Activated CD8-positive, alpha-beta memory T cell treated with anti-CD3 and anti-CD28 coated beads, Interleukin-2, amount 50 U/mL, for 48 hours (primary cell): ENCODE measurements at places on chromosomes 1 and 21.

DNA sequence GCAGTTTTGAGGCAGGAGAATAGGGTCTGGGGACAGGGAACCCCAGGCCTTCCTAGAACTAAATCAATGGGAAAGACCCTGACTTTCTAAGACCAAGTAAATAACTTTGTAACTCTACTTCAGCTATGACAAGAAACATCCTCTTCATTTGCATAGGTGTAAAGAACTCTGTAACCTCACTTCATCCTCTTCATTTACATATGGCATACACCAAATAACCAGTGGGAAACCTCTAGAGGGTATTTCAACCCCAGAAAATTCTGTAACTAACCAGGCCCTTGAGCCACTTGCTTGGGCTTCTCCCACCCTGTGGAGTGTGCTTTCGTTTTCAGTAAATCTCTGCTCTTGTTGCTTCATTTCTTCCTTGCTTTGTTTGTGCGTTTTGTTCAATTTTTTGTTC lies 495.6 kb downstream of the SIPA1L2 start:
- no peak for DNase-seq

GRCh38 chr1:160819186-160819585 lies 23.2 kb downstream of the LY9 start:
- DNase-seq, result no peak

GRCh38 chr21:41878831-41879189 lies 334 bp downstream of the PRDM15 start:
- peak; percentile 85 for DNase-seq

- DNase-seq, result no peak
Measured at GRCh38 chr21:16159213-16159970, 429.6 kb downstream of the USP25 start.

DNA sequence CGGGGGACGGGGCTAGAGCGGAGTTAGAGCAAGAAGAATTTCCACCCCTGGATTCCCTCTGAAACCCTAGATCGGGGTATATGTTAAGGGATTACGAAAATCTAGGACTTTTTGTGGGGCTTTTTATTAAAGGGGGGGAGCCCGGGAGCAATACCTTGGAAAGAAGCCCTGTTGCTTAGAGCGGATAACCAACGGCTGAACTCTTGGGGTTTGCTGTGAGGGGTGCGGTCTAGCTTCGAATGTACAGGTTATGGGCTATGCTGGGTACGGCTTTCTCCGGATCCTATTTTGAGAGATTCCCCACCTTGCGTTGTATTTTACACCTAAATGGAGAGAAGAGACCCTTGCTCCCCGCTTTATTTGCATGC lies 626 bp downstream of the DYRK3 start:
- no peak for DNase-seq

- DNase-seq, result peak; percentile 61
Measured at GRCh38 chr1:183227422-183228346, 41.6 kb downstream of the LAMC2 start.

GRCh38 chr1:113073479-113073950 lies 517 bp downstream of the LRIG2 start:
- DNase-seq, result no peak

DNA sequence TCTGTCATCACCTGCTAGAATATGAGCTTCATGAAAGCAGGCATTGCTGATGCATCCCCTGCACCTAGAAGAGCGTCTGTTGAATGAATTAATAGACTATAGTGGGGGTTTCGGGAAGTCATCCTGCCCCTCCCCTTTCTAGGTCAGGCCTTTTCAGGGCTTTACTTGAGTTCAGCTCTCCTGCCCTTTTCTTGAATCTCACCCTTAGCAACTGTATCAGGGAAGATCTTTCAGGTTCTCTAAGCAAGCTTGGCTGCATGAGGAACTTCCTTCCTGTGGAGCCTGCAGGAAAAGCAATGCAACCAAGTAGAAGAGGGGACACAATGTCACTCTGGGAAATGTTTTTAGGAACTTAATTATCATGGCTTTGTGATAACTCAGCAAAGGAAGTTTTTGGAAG lies 27.2 kb upstream of the KIAA0040 start:
- no peak for DNase-seq

- DNase-seq, result no peak
Measured at GRCh38 chr1:55926906-55927471, 652.4 kb downstream of the PLPP3 start.

DNA sequence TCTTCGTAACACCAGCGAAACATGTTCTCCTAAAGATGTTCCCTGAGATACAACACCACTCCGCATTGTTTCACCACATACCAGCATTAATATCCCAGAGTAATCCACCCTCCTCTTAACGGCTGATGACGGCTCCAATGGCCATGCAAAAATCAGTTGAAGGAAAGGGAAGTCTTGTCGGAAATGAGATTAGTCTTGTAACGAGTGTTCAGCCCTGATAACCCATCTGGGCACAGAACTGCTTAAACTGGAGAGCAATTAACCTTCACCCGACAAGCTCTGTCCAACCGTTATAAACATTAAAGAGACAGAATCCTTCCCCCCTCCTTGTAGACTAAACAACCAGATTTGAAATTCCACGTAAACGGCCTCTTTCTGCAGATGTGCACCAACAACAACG lies 21.9 kb downstream of the ERG start:
- no peak for DNase-seq

DNA sequence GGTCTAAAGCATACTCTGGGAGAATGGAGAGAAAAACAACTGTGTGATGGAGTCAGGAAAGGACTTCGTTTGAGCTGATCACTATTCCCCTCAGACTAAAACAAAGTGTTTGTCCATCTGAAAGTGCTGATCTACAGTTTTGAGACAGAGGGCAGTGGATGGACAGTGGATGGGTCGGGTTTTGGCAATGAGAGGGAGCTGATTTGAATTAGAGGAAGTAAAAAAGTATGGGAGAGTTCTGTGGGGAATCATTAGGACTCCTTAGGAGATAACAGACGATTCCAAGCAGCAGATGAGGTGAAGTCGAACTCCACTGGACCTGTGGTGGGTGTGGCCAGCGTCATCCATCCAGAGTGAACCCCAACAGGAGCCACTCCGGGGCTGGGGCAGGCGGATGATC lies 62.3 kb downstream of the PTGS2 start:
- DNase-seq, result no peak

GRCh38 chr1:119347858-119348257 lies 20.7 kb upstream of the HAO2 start:
- no peak for DNase-seq

GRCh38 chr1:240414237-240414636 lies 197.7 kb downstream of the GREM2 start:
- no peak for DNase-seq

- no peak for DNase-seq
Measured at GRCh38 chr1:164629971-164630370, 71.0 kb downstream of the PBX1 start.

DNA sequence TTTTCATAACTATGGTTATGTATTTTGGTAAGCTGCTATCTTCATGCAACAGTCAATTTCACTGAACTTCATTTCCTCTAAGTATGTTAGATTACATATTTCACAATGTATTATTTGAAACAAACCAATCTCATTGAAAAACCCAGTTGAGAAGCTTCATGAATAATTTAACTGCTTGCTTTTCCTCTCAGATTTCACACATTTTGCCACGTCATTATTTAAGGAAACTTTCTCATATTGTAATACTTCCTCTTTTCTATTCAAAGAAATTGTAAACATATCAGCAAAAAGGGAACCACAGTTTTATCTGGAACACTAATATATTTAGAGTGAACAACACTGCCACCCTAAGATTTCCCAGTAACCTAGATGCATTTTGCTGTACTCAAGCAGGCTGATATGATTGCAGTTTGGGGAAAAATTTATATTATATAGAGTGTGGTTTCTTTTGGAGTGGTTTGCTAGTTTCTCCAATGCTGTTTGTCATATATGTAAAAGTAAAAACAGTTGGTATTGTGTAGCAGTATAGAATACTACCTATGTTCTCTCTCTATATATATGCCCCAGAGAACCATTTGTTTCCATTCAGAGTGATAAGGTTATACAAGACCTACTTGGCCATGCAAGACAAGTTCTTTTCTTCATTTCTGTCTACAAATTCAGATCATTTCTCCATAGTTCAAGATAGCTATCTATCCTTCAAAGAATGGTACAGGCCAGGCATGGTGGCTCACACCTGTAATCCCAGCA lies 28.4 kb upstream of the AHCTF1 start:
- DNase-seq, result no peak

DNA sequence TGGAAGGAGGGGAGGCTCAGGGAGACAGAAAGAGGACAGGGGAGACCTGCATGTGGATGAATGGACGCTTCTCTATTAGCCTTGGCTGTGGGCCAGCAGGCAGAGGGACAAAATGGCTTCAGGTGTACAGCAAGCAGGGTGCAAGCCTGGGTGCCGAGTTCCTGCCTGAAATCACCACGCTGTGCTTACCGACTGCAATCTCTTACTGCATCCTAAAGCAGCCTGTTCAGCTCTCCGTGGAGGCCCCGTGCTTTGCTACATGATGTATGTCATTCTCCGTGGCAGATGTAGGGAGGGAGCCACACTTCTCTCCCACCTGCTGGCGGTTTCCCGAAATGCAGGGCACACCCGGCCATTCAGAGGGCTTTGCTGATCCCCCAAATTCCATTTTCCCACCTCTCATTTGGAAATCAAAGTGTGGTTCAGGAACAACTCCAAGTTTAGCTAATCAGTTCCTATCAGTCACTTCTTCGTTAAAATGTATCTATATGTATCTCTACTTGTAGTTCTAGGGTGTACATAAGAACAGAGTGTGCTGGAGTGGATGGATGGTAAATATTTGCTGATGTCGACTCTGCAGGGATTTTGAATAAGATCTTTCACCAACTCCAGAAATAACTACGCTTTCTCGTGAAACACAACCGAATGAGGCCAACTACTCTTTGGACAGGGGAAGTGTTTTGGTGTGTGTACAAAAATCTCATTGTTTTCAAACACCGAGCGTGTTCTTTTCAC lies 122.3 kb upstream of the BACE2 start:
- DNase-seq, result no peak

DNA sequence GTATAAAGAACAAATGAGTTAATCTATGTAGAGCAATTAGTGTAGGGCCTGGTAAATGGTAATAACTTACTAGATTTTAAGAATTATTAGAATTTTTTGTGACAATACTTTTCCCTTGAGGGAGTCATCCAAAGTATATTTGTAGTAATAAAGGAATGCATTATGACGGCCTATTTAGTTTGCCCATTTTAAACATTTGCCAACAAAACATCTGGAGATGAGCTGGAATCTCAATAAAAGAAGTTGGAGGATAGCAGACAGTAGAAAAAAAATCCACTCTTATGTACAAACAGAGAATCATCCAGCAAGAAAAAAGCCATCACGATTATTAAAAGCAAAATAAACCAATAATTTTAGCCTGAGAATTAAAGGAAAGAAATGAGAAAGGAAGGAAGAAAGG lies 567.3 kb upstream of the ADAMTS5 start:
- no peak for DNase-seq

- DNase-seq, result no peak
Measured at GRCh38 chr1:20660847-20661206, 342 bp downstream of the DDOST start.

- DNase-seq, result no peak
Measured at GRCh38 chr1:56461158-56462127, 117.9 kb downstream of the PLPP3 start.

- no peak for DNase-seq
Measured at GRCh38 chr1:229410692-229411433, 23.0 kb downstream of the ACTA1 start.

GRCh38 chr1:3778590-3779264 lies 6.2 kb downstream of the SMIM1 start:
- no peak for DNase-seq

DNA sequence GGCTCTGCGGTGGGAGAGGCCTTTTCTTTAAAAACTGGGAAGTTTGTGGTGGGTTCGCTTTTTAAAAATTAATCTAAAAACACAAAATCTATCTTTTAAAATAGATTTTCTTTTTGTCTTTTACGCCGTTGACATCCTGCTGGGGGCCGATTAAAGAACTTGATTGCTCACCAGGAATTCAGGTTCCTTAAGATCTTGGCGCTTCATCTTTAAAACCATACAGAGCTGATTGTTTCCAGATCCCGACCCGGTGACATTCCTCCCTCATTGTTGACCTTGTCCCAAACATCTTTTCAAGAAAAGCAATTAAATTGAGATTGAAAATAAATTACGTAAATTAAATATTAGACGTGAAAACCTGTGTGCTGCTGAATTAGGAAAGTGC lies 546 bp upstream of the ZNF697 start:
- no peak for DNase-seq

DNA sequence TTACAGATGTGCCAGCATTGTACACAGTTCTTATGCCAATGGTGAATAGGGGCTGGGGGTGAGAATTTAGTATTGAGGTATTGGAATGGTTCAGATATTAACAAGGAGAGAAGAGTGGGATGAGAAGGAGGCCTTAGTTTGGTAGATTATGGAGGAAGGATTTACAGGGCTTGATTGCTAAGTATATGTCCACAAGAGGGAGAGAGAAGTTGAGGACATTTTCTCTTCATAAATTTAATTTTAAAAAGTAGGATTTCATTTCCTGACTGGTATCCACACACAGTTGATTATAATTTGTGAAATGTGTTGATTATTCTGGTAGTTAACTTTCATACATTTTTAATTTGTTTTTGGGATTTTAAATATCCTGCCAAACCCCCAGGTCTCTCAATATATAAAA lies 213.0 kb downstream of the ADGRL2 start:
- DNase-seq, result no peak

GRCh38 chr1:214146523-214146922 lies 134.4 kb upstream of the SMYD2 start:
- DNase-seq, result no peak

GRCh38 chr1:158179301-158180041 lies 1.2 kb upstream of the CD1D start:
- no peak for DNase-seq

DNA sequence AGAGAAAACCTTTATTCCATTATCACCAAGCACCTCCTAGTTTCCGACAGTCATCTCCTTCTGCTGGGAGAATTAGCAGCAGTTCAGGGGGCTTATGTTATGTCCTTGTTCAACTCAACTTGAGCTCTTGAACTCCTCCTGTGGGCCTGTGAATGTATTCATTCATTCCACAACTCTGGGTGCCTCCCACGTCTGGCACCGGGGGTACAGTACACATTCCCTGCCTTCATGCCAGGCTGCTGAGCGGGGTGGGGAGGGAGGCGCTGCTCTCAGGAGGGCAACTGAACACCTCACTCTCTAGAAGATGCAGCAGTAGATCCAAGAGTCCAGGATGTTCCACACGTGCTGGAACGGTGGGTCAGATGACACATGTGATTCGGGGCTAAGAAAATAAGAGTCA lies 4.3 kb upstream of the MX2 start:
- DNase-seq, result no peak

DNA sequence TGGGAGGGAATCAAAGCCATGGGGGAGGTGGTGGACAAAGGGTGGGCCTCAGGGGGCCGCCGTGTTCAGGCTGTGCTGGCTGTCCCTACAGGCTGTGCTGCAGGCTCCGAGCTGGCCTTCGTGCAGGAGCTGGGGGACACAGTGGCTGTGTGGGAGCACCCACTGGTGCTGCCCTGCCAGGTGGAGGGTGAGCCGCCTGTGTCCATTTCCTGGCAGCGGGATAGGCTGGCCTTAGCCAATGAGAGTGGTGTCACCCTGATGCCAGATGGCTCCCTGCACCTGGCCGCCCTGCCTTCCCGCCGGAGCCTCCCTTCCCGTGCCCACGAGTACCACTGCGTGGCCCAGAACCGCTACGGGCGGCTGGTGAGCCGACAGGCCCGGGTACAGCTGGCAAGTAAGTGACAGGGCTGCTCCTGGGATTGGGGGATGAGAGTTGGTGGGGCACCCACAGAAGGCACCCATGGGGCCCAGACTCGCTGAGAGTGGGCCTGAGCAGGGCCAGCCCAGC lies 20.2 kb downstream of the SLC27A3 start:
- DNase-seq, result no peak

- no peak for DNase-seq
Measured at GRCh38 chr21:26782747-26783146, 62.5 kb downstream of the ADAMTS1 start.

GRCh38 chr1:79161077-79161476 lies 154.5 kb upstream of the ADGRL4 start:
- no peak for DNase-seq
